ENCODE measurements at places on chromosomes 13 and 19.
A peak's percentile ranks its signal among the peaks of the same experiment; 100 is the strongest.

- DNase-seq: no peak
Measured at GRCh38 chr19:33878030-33878544, 81.4 kb downstream of the KCTD15 start.

DNA sequence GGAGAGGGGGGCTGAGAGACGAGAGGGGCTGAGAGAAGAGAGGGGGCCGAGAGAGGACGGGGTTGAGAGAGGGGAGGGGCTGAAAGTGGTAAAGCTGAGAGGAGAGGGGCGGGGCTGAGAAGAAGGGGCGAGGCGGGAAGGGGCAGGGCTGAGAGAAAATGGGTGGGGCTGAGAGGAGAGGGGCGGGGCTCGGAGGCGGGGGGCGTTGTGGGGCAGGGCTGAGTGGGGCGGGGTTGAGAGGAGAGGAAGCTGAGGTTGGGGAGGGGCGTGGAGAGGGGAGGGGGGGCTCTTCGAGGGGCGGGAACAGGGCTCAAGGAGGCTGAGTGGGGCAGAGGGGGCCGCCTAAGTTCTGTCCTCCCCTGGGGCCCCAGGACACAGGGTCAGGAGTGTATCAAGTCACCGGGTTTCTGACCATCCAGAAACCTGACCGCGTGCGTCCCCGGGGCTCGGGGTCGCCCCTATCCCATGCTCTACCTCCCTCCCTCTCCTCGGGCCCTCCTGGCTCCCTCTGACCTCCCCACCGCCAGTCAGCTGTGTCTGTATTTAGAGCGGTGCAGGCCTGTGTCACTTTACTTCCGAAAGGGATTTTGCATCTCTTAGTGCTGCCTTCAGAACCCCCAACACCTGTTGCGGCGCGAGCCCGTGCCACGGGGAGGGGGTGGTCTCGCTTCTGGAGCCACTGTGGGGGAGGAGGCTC, 38.6 kb upstream of the SEMA6B start:
- DNase-seq: peak; percentile 6

DNA sequence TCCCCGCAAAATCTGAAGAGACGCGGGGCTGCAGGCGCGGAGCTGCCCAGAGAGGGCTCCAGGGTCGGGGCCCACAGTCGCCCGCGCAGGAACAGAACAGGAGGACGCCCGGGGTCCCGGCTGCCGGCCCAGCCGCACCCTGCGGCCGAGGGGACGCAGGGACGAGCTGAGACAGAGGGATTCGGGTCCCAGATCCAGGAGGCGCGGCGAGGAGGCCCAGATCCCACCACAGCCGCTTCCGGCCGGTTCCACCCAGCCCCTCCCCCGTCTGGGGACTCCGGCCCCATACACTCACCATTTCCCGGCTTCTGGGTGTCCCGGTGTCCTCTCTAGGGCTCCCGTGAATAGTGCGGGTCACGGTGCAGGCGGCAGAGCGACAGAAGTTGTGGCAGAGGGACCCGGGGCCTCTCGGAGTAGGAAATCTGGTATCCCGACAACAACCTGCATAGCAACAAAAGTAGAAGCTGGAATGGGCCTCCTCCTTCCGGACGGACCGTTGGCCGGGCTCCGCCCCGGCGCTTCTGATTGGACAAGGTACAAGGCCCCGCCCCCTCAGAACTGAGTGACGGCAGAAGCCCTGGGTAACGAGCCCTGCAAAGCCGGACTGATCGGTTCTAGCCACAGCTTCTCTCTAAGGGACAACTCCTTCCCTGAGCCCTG, at the start of gene ZNF20:
ZNF20 (minus strand) TSS at position 466 of the 660 bp plus-strand sequence; CDS start at position 298, 168 bp downstream.
- peak; percentile 76 for DNase-seq

DNA sequence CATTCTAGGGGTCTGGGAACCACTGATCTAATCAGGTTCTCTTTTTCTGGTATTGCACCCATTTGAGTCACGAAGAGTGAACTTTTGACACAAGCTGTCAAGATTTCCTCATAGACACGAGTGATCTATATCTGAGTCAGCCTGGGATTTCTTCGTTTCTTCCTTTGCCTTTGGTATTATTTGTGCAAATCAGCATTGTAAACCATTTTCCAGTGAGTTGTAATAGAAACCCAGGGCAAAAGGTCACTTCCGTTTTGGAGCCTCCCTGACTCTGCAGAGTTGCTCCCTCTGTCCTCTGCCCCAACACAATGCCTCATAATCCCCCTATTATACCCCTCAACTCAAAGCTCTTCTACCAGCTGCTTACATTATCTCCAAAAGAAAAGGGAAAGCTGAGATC, 615.1 kb downstream of the EFNB2 start:
- DNase-seq: no peak

- DNase-seq: no peak
Measured at GRCh38 chr19:49701271-49701786, 10.4 kb downstream of the CPT1C start.

GRCh38 chr19:49497047-49497788, 984 bp downstream of the RPS11 start:
- DNase-seq: peak; percentile 61

- DNase-seq: no peak
Measured at GRCh38 chr19:50876456-50876855, 3.2 kb downstream of the KLK2 start.

DNA sequence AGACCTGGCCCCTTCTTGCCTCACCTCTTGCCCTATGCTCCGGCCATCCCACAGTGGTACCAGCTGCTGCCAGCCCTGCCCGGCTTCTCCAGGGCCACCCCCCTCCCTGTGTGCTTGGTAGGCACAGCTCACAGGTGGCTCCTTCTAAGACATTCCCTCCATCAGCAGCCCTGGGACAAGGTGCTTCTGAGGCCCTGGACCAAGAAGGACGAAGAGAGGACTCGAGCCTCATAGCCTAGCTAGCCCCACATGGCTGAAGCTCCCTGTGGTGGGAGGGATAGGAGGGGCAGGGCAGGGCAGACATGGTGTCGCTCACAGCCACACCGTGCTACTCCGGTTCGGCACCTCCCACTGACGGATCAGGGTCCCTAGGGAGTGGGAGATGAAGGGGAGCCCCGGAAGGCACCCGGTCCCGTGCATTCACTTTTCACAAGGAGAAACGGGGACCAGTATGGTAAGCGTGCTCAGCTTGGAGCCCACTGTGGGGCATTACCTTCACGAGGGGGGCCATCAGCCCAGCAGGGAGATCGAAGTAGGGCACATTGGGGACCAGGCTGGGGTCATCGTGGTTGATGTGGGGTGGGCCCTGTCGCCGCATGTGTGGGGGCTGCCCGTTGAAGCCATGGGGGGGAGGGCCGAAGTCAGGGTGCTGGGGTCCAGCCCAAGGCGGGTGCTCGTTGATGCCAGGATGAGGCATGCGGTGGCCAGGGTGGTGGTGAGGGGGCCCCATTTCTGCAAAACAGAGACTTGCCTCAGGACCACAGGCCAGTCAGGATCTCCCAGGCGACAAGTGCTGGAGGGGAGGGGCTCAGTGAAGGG, 19.5 kb downstream of the CHERP start:
- DNase-seq: no peak

- no peak for DNase-seq
Measured at GRCh38 chr13:64817691-64818090, 2412.4 kb downstream of the PCDH9 start.

GRCh38 chr13:112583592-112584277, 4.2 kb downstream of the TUBGCP3 start:
- DNase-seq: no peak

DNA sequence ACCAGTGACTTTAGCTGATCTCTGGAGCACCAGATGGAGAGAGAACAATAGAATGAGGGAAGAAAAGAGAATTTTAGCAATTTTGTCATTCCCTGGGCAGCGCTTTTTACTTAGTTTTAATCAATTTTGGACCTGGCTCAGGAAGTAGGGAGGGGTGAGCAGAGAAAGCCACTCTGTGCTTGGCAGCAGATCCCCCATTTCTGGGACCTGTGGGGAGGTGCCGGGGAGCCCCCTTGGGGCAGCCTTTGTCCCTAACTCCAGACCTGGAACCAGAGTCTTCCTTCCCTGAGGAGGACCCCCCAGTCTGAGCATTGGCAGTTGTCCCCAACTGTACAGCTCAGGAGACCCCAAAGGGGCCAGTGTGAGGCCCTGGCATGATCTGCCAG, 10.5 kb downstream of the LYL1 start:
- DNase-seq: no peak

DNA sequence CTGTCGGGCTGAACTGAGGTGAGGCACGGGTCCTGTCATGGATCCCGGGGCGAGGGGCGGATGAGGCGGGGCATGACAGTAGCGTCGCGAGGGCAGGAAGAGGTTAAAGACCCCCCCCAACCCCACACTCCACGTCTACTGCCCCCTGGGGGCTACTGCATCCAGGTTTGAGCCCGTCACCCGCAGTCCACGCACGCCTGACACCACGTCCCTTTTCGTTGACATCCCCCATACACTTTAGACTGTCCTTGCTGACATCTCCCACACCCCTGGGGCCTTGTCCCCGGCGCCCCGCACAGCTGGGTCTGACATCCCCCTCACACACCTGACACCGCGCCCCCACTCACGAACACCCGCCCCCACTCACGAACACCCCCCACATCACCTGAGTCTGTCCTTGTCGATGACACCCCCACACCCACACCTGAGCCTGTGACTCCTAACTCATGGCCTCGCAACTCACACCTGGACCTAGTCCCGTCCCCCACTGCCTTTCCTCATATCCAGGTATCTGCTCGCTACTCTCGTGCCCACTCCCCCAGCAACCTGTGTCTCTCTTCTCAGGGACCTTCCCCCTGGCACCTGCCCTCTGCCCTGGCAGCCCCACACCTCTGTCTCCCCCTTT, 416 bp downstream of the SLC25A42 start:
- no peak for DNase-seq

DNA sequence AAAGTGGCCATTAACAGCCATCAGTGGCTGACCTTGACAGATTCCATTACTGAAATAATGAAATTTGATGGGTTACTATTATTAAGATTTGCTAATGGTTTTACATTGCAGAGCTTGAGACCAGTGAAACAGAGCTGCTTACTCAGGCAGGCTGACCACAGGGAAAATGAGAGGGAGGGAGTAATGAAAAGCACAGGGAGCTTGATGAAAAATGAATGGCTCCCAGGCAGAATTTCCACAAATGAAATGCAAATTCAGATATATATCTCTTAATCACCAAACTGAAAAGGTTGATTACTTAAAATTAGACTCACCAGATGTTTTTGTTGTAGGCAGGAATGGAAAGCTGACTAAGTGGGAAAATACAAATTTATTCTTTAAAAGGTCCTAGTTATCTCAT, 36.1 kb downstream of the HTR2A start:
- no peak for DNase-seq

GRCh38 chr19:29524201-29524911, 1.4 kb upstream of the VSTM2B start:
- DNase-seq: no peak

- no peak for DNase-seq
Measured at GRCh38 chr13:30158774-30159445, 148.4 kb downstream of the KATNAL1 start.

DNA sequence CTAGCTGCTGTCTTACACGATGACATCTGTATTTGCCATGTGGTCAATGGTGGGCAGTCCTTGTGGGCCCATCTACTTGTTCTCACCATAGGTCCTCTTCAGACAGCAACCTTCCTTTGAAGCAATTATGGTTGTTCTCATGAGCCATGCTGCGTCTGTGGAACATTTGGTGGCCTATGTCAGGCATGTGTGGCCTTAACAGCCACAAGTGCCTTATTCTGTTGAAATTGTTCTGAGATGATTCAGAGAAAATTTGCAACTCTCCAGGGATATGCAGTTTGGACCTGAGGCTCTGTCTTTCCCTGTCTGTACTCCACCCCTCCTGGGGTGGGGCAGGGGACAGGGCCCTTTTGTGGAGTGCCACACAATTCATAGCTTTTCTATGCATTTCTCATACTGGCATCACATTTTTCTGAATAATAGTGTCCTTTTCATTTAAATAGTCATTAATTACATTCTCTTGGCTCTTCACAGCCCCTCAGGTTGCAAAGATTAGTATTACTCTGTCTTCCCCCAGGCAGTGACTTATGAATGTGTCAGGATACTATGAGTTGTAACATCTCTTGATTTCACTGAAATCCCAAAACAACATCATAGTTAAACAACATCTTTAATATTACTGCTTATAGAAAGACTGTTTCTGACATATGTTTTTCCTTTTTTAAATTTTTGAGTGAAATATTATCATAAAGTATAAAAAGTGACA, 102.1 kb downstream of the ITGBL1 start:
- DNase-seq: no peak

DNA sequence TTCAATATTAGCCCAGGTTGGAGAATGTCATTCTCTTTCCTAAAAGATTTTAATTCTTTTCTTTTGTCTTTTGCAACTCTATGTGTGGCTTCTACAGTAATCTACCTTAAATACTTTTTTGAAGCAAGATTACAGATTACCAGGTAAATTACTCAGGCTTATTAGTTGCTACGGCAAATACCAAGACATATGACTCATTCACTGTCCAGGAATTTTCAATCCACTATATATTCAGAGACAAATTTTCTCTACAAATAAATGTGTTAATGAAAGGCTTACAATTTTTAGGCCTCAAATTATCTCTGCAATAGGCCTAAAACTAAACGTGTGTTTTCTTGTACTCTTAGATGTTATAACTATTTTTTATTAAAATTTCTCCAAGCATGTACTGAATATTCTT, 631.3 kb downstream of the DIAPH3 start:
- no peak for DNase-seq

GRCh38 chr19:4369888-4370260, 26.5 kb downstream of the MPND start:
- peak; percentile 69 for DNase-seq

DNA sequence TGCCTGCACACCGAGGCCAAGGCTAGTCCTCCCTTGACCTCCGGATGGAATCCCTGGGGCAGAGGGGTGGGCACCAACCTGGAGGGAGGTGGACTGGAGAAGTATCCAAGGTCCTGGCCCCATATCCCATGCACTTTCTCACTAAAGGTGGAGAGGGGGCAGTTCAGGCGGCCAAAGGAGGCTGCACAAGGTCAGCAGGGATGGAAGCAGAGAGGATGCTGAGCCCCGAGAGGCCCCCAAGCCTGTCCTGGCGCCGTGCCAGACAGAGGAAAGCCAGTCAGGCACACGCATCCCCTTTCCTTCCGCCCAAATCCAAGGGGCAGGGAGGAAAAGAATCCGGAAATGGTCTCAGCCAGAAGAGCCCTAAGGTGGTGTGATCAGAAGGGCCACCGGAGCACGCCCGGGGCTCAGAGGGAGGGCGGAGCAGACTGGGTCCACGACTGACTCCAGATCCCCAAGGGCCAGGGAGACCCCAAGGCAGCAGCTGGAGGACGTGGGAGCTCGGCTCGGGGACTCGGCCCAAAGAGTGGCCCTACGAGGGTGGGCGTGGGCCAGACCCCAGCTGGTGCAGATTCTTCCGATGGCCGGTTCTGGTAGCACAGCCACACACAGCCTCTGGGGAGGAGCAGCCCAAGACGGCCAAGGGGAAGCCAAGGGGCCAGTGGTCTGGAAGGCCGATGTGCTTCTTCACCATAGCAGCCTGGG, 60.0 kb downstream of the MLLT1 start:
- no peak for DNase-seq

GRCh38 chr19:43305642-43306041, 36.3 kb upstream of the PSG9 start:
- DNase-seq: no peak
